ENCODE measurements at places on chromosomes 3 and 15. TPM values are rescaled to one million over a fixed set of nuclear protein-coding genes. Genes with fewer than 3 reads are reported as not detected.

DNA sequence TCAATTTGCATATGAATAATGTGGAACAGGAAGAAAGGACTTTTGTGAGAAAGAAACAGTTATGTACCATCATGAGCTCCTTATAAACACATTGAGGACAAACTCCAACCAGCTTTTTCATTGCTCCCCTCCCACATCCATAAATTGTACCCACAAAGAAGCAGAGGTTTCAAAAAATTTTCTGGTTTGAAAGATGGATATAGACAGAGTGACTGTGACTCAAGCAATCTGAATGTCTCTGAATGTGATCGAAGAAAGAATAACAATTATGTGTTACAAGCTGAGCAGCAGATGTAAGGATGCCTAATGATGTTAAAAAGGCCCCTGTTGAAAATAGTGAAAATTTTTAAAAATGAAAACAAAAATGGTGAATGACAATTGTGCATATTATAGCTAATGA is 127.4 kb downstream of the TFG start:
- no peak for DNase-seq

DNA sequence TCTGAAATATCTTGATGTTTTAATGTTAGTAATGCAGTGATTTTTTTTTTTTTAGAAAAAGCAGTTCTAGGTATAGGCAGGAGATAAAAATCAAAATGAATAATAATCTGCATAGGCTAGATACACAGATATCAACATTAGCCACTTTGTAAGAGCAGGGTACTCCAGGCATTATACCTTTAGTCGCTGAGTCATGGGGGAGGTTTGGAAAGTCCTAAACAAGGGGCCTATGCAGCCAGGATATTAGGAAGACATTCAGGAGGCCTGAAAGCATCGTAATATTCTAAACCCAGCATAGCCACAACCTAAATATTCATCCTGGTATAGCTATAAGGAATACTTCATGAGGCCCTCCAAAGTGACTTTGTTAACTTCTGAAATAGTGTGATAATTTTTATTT is 258.1 kb upstream of the NECTIN3 start:
- DNase-seq: no peak

DNA sequence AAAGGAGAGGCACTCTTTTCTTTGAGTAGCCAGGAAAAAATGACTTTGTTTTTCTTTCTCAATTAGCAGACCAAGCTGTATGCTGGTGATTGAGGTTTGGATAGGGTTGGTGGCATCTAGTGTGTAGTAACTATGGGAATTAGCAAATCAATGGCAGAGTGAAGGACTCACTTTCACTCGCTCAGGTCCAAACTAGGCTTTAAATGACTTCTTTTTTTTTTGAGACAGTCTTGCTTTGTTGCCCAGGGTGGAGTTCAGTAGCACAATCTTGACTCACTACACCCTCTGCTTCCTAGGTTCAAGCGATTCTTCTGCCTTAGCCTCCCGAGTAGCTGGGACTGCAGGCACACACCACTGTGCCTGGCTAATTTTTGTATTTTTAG is 35.9 kb downstream of the PRKCI start:
- no peak for DNase-seq

DNA sequence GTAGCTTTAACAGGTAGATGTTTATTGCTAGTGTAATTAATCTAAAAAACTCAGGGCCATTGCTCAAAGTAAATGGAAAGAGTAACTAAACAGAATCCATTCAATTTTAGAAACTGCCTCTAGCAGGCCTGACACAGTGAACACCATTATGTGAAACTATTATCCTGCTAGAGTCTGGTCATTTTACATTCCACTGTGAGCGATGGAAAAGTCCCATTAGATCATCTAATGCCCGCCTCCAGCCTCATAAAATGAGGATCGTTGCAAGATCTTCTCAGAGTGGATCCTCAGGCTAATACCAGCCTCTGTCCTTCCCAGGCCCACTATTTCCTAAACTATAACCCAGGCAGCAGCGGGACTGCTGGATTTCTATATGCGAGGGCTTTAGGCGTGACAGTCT is 107.7 kb downstream of the WDR76 start:
- DNase-seq: no peak

ADGRG7 gene
- not detected for total RNA-seq
